ENCODE measurements at places on chromosomes 6 and 20.

DNA sequence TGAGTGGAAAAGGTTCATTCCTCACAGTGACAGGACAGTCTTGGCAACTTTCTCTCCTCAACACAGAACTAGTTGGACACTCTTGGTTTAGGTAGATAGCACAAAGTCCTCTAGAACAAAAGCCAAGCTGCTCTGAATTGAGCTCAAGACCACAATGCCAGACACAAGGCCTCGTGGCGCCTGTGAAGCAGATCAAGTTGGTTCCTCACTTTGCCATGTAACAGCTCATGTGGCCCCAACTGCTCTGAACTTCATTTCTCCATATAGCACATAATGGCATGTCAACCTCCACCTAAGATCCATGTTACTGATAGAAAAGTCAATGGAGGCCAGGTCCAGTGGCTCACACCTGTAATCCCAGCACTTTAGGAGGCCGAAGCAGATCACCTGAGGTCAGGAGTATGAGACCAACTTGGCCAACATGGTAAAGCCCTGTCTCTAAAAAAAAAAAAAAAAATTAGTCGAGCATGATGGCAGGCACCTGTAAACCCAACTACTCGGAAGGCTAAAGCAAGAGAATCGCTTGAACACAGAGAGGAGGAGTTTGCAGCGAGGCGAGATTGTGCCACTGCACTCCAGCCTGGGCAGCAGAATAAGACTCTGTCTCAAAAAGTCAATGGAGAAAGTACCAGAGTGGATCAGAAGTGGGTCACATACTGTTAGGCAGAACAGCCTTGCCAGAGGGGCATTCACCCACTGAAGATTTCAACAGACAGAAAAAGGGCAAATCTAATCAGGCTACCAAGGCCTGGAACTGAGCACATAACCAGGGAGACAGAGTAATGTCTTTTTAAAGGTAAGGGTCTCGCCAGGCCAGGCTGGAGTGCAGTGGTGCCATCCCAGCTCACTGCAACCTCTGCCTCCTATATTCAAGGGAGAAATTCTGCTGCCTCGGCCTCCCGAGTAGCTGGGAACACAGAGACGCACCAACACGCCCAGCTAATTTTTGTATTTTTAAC lies 21.2 kb downstream of the ROMO1 start:
- no peak for DNase-seq

GRCh38 chr20:40508821-40509220 lies 180.2 kb downstream of the MAFB start:
- DNase-seq = peak; percentile 51

DNA sequence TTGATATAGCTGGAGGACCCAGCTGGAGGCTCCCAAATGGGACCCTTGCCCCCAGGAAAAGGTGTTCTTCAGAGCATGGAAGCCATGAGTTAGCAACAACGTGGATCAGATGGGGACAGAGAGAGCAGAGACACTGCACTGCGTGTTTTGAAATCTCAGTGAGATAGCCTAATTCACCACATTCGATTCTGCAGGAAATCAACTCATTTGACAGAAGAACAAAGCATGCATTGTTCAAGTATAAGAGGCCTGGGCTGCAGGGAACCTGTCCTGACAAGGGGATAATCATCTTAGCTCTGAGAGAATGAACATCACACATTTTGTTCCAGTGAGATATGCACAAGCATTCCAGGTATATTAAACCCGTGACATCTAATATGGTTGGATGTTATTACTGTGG lies 450.2 kb downstream of the CDH26 start:
- DNase-seq = no peak

- DNase-seq = no peak
Observed at GRCh38 chr6:95159557-95159956, 417.8 kb upstream of the MANEA start.

DNA sequence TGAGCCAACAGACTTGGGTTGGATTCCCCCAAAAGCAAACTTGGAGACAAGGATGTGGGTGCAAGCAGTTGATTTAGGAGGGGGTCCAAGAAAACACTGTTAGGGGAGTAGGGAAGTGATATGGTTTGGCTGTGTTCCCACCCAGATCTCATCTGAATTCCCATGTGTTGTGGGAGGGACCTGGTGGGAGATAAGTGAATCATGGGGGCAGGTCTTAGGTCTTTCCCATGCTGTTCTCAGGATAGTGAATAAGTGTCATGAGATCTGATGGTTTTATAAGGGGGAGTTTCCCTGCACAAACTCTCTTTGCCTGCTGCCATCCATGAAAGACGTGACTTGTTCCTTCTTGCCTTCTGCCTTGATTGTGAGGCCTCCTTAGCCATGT lies 542.6 kb downstream of the DHX35 start:
- DNase-seq = no peak

DNA sequence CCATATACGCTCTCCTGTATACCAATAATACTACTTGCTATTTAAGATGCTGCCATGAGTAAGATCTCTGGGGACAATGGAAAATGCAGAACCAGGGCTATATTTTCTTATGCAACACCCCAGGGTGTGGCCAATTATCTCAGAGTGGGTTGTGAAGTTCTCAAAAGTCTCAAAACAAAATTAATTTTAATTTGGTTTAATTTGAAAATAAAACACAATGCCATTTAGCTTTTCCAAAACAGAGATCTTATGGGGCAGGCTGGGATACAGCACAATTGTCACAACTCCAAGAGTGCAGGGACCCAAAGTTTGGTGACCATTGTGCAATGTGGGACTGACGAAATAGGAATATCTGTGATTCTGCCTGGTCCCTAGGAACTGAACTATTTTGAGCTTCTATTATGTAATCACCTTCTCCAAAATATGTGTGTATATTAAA lies 43.1 kb downstream of the MBOAT1 start:
- DNase-seq = peak; percentile 52

- DNase-seq = no peak
Observed at GRCh38 chr6:134205366-134205765, 112.5 kb downstream of the SGK1 start.

DNA sequence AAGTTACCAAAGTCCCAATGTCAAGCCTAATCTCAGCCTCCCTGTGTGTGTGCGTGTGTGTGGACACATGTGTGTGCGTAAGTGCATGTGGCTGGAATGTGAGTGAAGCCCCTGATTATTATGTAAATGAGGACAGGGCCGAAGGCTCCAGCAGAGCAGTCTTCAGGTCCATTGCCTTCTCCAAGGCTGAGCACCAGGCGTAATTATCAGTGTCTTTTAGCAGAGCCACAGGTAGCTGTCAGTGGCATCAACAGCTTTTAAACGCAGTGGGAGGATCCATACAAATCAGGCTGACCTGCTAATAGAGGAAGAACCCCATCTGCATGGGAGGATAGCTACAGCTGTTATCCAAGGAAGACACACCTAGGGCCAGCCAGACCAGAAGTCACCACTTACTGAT lies 324.3 kb upstream of the MOCS1 start:
- DNase-seq = no peak

DNA sequence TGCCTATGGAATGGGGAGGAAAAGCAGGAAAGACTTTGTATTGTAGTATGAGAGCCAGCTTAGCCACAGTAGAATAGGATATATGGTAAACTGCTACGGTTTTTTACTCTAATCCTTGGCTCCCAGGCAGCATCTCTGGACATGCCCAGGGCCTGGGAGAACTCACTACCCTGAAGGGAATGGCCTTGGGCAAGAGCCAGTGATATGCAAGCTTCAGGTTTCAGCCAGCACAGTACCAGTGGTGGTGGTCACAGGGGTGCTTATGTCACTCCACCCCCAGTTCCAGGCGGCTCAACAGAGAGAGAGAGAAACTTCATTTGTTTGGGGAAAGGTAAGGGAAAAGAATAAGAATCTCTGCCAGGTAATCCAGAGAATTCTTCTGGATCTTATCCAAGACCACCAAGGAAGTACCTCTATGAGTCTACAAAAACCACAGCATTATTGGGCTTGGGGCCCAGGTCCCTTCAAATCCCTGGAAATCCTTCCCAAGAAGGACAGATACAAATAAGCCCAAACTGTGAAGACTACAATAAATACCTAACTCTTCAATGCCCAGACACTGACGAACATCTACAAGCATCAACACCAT lies 121.2 kb downstream of the THBS2 start:
- no peak for DNase-seq

- no peak for DNase-seq
Observed at GRCh38 chr20:19991308-19991707, 25.9 kb upstream of the NAA20 start.

DNA sequence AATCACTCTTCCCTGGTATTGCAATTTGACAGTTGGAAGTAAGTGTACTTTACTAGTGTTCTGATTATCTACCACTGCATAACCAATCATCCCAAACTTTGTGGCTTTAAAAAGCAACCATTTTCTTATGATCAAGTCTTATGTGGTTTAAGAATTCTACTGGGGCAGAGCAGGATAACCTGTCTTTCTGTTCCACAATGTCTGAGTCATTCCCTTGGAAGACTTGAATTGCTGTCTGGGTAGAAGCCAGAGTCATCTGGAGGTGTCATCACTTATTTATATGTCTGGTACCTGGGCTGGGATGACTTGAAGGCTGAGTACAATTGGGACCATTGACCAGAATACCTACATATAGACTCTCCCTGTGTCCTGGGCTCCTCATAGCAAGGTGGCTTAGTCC lies 644.3 kb downstream of the HDGFL1 start:
- no peak for DNase-seq

DNA sequence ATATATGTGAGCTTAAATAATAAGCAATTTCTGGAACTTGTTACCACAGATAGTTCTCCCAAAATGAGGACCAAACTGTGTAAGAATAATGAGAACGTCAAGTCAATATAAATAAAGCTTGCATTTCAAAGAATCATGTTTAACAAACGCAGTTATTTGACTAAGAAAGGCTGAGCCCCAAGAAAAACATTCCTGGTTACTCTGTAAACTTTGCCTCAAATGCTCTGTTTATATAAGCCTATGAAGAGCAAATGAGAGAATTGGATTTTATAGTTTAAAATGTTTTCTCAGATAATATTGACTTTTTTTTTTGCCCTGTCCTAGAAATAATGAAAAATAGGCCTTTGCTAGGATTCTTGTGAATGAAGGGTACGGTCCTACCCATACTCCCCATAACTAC lies 81.3 kb downstream of the C6orf52 start:
- no peak for DNase-seq

DNA sequence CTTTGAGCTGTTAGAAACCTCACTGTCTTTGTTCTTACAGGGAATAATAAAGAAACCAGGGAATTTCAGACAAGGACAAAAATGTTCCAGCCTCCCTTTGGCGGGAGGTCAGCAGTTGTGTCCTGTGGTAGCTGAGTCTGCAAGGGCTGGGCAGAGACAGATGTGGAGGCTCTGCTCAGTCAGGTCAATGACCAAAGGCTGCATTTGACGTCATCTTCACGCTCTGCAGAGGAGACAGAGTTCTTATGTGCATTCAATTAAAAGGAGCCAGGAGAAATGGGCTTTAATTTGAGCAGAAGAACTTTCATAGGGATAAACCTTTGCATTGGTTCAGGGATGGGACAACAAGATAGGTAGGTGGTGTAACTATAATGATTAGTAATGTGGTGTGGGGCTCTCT lies 45.1 kb upstream of the FOXA2 start:
- DNase-seq = no peak

- no peak for DNase-seq
Observed at GRCh38 chr6:36083446-36083845, 46.9 kb upstream of the MAPK13 start.

DNA sequence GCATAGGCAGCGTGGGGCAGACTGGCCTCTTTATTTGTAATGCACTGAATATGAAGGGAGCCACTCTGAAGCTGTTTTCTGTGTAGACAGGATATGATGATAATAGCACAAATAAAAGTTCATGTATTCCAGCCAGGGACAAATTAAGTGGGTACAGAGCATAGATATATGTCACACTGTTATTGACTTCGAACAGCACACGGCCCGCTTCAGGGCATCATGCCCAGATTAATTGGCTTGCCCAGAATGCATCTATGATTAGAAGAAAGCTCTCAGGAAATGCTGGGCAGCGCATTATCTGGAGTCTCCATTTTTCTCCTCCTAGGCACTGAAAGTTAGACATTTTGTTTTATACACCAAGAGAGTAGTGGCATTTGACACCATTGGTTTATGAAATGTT lies 26.3 kb upstream of the SASH1 start:
- no peak for DNase-seq

- DNase-seq = no peak
Observed at GRCh38 chr6:169998457-169998856, 247.0 kb downstream of the ERMARD start.

GRCh38 chr20:36155991-36156390 lies 1.5 kb downstream of the EPB41L1 start:
- no peak for DNase-seq

DNA sequence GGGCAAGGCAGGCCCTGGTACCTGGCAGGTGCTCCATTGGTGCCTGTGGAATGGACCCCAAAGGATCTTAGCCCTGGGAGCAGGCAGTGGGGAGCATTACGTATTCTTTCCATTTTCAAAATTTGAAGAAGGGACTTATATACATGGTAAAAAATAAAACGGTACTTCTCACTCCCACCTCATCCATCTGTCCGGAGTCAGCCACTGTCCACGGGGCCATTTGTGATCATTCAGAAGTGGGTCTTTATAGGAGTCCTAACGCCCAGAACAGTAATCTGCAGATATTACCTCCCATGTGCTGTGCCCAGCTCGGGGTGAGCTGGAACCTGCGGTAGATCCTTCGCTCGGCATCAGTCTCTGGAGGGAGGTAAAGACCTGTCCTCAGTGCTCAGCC lies 110.4 kb downstream of the SYCP2 start:
- DNase-seq = no peak

DNA sequence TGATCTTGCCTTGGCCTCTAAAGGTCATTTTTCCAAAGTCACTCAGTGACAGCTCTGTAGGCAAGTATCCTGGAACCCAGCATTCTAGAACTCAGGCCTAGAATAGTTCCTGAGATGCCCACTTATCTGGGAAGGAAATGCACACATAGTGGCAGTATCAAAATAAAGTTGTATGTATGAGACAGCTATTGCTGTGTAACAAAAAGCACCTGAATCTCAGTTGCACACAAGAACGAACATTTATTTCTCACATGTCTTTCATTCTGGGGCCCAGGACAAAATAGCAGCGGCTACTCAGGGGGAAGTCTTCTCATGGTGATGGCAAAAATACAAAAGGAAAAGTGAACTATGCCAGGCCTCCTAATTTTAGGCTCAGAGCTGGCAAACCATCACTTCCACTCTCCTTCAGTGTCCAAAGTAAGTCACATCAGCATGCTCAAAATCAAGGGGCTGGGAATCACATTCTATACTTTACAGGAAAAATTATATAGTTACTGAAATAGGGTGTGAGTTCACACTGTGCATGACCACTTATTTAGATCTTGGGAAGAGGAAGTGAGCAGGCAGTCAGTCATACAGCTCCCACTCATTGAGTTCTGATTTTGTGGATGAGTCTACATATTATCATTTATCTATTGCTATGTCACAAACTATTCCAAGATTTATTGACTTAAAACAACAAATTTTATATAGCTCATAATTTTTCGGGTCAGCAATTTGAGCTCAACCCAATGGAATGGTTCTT lies 133.7 kb upstream of the RIN2 start:
- no peak for DNase-seq

DNA sequence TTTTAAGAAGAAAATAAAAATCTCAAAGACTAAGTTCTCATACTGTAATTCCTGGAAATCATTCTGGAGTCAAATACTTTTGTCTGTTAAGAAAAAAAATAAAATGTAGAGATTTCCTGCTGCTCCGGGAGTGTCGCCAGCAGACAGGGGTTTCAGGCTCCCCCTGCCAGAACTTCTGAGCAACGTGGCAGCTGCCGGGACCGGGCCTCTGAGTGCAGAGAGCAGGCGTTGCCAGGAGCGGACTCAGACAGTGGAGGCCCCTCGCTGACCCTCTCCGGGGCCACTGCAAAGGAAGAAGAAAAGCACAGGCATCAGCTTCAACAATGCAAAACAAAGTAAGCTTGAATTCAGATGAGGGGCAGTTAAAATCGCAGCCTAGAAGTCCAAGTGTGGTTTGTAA lies 95.5 kb downstream of the THBS2 start:
- peak; percentile 55 for DNase-seq
